Epithelial cell of proximal tubule (primary cell): ENCODE measurements at places on chromosomes 16 and 17. TPM values are rescaled to one million over a fixed set of nuclear protein-coding genes. Genes with fewer than 3 reads are reported as not detected.

SLC26A11 gene
- 5.3 and 7.6 TPM in 2 replicates for total RNA-seq

OR4D1 gene
- total RNA-seq = not detected in 2 replicates

GP2 gene
- total RNA-seq = not detected in 2 replicates

KREMEN2 gene
- total RNA-seq = 0.72 and 4.2 TPM in 2 replicates

GAS7 gene
- 0.58 and 2.5 TPM in 2 replicates for total RNA-seq

GPR142 gene
- total RNA-seq = not detected in 2 replicates

TMEM238L gene
- total RNA-seq = not detected in 2 replicates

DNA sequence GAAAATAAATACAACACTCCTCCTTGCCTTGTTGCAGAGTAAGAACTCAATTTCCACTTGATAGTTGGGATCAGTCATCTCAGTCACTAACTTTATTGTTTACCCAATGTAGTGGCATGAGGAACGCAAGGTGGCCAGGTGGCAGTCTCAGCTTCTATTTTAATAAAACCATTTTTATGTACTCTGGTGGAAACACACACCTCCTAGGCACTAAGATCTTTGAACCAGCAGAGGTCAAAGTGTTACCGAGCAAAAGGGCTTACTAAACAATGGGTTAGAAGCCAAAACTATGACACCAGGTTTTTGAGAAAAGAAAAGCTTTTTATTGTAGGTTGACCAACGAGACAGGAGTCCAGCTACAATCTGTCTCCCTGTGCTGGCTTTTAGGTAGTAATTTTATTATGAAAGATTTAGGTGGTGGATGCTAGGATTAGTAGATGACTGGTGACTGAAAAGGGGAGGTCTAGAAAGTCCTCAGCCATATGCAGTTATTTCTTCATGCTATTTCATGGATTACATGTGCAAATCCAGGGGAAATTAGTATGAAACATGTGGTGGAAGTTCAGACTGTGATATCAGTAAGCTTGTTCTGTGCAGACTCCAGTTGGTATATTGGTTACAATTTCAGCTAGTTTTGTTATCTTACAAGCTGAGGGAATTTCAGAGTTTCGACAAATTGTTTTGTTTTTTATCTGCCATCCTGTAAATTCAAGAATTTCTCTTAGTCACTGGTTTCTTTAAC is 122.3 kb downstream of the PCTP start:
- no peak for DNase-seq

- DNase-seq = no peak
Measured at GRCh38 chr17:60036796-60037677, 41.7 kb downstream of the HEATR6 start.

GRCh38 chr17:79745641-79746105 is 14.9 kb downstream of the ENPP7 start:
- DNase-seq = no peak

- DNase-seq = no peak
Measured at GRCh38 chr16:81117436-81117835, 21.2 kb upstream of the GCSH start.

GRCh38 chr17:2347805-2348685 is 10.7 kb downstream of the SGSM2 start:
- DNase-seq = peak; percentile 66

- DNase-seq = no peak
Measured at GRCh38 chr17:40480501-40481003, 20.9 kb downstream of the TNS4 start.

DNA sequence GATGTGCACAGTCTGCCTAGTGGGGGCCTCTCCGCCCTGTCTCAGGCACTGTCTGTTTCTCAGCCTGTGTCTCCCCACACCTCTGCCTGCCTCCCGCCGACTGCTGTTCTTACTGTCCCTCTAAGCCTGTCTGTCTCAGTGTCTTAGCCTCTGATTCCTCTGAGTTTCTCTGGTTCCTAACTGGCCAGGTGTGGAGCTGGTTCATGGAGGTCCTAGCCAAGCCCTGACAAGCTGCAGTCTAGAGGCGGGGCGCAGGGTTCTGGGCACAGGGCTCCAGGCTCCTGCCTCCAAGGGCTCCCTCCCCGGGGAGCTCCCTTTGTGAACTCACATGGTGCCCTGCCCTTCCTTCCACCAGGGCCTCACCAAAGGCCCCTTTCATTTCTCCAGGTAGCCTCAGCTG is 19.4 kb downstream of the C17orf100 start:
- DNase-seq = no peak

DNA sequence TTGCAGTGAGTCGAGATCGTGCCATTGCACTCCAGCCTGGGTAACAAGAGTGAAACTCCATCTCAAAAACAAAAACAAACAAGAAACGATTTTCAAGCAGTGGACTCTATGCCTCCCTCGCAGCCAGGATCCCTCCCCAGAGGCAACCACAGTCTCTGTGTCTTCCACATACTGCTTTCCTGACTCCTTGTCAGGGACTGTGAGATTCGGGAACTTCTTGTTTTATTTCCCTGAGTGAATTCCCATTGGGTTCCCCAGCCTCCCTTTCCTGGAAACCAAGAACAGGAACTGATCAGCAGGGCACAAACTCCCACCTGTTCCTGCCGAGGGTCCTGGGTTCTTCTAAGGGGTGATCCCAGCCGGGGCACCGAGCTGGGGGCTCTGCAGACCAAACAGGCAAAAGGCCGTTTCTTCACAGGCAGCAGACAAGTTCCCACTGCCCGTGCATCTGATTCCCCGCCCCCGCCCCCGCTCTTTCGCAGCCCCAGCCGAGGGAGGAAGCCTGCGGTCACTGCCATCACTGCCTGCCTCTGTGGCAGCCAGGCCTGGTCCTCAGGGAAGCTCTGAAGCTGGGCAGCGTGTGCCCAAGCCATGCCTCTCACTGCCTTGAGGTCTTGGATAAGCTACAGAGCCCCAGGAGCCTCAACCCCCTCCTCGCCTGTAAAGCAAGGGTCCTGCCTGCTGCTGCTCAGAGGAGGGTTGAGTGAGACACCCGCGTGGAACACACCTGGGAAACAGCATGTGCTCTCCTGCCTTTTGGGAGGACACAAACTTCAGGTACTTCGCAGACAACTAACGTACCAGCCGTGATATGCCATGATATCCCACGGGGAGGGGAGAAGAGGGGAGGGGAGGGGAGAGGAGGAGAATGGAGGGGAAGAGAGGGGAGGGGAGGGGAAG is 5.5 kb upstream of the PIEZO1 start:
- no peak for DNase-seq

DNA sequence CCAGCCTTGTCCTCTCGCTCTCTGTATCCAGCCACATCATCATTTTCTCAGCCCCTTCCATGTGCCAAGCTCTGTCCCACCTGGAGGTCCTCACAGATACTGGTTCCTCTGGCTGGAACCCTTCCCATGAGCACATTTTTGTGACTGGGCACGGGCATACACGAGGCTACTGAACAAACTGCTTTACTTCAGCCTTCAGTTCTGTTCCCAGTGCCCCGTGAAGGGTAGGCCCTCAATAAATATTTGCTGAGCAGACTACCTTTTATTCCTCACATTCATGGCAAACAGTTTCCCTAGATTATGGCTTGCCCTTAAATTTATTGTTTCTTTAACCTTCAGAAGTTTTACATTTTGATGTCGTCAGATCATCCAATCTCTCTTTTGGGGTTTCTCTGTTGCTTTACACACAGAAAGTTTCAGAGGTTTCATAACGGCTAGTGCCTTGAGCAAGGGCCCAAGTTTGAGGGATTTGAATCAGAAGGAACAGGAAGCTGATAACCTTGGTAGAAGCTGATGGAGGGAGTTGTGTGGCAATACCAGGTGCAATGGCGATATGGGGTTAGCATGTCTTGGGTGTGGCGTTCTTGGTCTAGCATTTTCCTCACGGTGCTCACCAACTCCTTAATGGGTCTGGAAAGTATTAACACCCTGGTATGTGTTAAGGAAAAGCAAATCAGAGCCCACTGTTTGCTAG is 27.8 kb downstream of the TMEM92 start:
- no peak for DNase-seq

- DNase-seq = no peak
Measured at GRCh38 chr16:57892447-57893096, 78.4 kb downstream of the CNGB1 start.

- no peak for DNase-seq
Measured at GRCh38 chr16:85749771-85750145, 1.1 kb downstream of the C16orf74 start.

GRCh38 chr17:48555258-48556228 is 10.6 kb upstream of the HOXB2 start:
- no peak for DNase-seq

- no peak for DNase-seq
Measured at GRCh38 chr17:17205368-17206123, 587 bp downstream of the PLD6 start.

- no peak for DNase-seq
Measured at GRCh38 chr17:77320044-77320440, 179.3 kb downstream of the SEC14L1 start.

GRCh38 chr17:32780721-32781120 is 96.2 kb downstream of the MYO1D start:
- DNase-seq = no peak

DNA sequence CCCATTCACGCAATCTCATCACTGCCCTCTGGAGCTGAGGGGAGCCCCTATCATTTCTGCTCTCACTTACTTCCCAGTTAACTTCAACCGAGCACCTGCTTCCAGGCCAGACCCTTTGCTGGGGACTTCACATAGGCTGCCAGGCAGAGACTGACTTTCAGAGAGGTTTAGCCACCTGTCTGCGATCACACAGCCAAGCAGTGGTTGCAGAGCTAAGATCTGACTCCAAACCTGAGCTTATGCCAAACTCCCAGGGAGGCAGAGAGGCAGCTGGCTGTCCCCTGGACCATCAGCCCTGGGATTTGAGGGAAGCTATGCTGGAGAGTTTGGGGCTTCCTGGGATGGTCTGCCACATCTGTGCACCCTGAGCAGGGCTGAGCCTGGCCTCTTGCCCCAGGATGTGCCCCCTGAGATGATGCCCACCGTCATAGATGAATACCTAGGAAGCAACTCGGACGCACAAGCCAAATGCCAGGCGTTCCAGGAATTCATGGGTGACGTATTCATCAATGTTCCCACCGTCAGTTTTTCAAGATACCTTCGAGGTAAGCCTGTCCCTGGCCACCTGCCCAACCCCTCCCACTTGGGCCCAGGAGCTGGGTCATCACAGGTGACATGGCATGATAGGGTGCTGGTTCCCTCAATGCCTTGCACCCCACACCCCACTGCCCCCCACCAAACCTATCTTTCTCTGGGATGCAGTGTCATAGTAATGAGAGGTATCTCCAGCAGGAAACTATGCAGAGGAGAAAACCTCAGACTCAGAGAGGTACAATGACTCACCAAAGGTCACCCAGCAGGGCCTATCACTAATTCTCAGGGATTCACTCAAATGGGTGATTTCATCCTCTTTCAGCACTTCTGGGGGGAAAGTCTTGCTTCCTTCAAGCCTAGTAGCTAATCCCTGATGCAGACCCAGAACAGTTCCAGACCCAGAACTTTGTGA is 10.0 kb downstream of the CES3 start:
- DNase-seq = no peak

DNA sequence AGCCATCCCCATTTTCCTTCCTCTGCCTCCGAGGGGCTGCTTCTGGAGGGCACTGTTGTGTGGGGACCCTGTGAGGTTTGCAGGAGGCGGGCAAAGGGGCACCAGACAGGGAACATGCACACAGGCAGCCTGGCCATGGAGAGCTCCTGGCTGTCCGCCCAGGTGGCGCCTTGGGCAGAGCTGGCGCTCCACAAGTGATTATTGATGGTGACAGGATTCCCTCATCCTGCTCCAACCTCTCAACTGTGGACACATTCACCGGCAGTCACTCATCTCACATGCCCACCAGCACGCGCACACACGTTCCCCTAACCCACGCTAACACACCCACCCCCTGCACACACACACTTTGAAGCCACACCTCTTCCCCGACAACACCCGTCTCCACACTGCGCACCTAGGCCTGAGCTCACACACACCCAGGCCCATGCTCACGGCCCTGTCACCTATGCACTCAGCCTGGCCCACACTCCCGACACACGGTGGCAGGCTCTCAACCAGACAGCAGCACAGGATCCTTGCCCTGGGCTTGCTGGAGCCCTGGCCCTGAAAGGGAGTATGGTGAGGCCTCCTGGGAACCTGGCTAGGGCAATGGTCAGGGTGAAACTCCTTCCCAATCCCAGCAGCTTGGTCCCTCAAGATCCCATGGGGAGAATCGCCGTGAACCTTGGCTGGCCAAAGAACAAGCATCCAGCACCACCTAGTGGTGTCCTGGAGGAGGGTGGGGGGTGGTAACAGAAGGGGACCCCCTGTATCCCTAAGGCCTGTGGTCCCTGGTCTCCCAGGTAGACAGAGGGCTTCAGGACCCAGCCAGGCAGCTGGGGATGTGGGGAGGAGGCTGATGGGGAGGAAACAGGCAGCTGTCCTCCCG is 3.6 kb downstream of the PNMT start:
- DNase-seq = no peak

DNA sequence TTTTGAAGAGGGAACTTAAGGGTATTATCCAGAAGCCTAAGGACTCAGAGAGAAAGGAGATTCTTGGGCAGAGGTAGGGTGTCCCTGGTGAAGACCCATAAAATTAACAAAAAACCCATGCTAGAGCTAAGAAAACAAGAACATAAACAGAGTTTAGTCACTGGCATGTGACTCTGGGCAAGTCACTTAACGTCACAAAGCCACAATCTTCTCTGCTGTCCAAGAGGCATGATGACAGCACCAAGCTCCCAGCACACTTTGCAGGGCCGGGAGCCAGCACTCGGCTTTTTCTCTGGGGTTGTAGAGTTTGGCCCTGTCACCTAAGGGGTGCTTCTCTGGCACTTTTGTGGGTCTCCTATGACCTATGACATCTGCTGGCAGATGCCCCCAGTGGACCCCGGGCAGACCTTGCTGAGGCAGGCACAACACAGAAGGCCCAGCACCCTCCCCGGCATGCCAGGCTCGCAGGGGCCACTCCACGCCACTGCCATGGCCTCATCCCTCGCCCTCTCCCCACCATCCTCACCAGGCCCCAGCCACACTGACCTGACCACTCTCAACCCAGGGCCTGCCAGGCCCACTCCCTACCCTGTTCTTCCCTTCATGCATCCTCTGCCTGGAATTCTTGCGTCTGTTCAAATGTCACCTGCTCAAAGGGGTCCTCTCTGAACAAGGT is 69.8 kb downstream of the DYNLRB2 start:
- DNase-seq = no peak

GRCh38 chr16:19874851-19875546 is 9.6 kb downstream of the GPRC5B start:
- no peak for DNase-seq

DNA sequence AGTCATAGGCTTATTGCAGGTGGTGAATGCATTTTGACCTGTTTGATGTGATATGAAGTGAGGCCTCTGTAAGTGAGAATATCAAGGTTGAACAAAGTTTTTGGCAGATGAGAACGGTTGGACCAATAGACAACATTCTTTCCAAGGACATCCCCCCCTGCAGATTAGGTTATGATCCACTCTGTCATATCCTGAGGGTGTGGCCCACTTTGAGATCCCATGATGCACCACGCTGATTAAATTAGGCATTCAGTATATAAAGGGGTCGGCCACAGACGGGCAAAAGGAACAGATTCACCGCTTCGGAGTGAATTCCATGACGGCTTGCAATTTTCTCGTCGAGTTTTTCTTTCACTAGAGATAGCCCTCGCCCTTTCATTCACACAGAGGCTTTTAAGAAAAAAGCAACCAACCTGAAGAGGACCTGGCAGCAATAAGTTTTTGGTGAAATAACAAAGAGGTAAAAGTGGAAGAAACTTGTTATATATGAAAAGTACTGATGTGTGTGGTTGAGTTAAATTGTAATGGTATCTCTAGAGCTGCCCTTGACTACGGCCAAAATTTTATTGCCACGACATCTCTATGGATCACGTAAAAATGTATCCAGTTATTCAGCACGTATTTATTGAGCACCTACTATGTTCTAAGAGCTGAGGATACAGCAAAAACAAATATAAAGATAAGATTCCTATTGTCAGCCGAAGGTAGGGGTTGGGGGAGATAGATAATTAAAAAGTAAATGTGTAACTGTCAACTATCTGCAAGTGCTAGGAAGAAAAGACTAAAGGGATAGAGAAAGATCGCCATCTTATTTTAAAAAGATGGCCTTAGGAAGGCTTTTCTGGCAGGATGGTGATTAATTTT is 1.7 kb upstream of the RBBP6 start:
- no peak for DNase-seq
